ENCODE measurements at places on chromosomes 1 and 21.

GRCh38 chr1:12448746-12449177, 169.2 kb downstream of the DHRS3 start:
- DNase-seq = peak; percentile 97

- DNase-seq = no peak
Observed at GRCh38 chr21:36602735-36603134, 96.2 kb upstream of the SIM2 start.

DNA sequence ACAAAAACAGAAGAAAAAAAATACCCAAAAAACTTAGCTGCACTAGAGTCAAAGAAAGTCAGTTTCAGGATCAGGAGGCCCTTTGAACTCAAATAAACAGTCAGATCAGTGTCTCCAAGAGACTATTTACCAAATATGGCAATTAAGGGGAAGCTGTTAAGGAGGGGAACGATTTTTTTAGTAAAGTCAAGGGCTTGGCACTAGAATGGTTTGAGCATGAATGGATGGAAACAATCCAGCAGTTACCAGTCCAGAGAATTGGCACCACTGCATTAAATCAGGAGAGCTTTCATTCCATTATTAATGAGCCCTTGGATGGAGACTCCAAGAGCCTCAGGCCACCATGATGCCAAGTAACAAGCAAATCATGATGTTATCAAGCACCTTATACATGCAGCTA, 7.2 kb downstream of the TRAPPC3 start:
- no peak for DNase-seq

DNA sequence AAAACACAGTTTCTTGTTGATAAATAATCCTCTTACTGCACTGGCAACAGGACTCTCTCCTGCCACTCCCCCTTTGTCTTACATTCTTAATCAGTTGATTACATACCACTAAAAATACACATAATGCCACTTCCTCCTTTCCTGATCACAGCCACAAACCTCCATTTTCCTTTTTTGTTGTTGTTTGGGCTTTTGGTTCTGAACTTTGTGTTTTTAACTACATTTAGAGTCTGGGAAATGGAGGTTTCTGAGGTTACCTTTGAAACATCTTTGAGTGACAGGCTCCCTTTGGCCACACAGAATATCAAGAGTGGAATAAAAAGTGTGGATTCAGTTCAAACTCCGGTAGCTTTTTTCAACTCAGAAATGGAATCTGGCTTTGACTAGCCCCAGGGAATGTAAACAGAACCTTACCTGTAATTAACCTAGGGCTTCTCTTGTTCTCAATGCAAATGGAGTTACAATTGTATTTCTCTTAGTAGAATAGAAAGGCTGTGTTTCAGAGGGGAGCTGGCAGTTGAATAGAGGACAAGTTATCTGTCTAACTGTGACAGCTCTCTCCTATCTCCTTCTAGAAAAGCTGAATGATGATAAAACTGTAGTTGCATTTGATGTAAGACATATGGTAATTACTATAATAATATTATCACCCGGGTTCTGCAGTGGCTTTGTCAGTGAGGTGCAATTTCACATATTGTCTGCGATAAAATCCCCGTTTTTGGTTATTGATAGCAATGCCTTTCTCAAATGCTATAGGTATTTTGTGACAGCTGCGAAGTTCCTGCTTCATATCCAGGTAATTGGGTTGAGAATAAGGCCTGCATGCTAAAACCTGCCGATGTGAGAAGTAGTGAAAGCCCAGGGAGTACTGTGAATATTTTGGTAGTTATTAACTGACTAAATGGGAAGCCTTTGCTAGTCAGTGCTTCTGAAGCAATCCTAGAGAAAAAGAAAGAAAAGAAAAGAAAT, 66.9 kb downstream of the ST6GALNAC5 start:
- peak; percentile 79 for DNase-seq

DNA sequence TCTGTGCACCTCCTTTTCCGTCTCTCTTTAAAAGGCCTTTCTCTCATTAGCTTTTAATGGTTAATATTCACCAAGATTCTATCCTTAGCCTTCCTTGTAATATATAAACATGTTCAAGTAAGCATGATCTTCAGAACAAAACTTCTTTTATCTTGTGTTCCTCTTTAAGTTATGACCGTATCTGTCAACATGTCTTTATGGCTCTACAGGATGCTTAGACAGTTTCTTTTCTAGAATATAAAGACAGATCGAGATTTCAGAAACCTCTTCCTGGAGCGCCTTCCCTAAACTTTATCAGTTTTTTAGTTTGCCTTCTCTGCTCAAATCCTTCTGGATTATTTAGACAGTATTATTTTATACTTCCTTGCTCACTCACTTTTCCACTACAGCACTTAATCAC, 7.2 kb downstream of the RO60 start:
- peak; percentile 64 for DNase-seq

GRCh38 chr1:23376890-23377811, 7.5 kb upstream of the ZNF436 start:
- DNase-seq = no peak

- no peak for DNase-seq
Observed at GRCh38 chr21:33937931-33938339, 22.3 kb upstream of the ATP5PO start.

GRCh38 chr21:38954588-38955004, 148.9 kb downstream of the ETS2 start:
- DNase-seq = no peak
